ENCODE measurements at places on chromosomes 1 and 21. TPM values are rescaled to one million over a fixed set of nuclear protein-coding genes. Genes with fewer than 3 reads are reported as not detected.

DNA sequence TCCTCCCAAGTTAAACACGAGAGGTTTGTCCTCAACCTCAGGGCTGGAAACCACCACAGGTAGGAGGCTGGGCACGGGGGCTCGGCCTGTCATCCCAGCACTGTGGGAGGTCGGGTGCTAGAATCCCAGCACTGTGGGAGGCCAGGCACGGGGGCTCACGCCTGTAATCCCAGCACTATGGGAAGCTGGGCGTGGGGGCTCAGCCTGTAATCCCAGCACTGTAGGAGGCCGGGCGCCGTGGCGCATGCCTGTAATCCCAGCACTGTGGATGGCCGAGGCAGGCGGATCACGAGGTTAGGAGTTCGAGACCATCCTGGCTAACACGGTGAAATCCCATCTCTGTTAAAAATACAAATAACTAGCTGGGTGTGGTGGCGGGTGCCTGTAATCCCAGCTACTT is 6.7 kb upstream of the CDK11A start:
- no peak for DNase-seq

GRCh38 chr1:241109039-241109438 is 248.0 kb downstream of the RGS7 start:
- DNase-seq, result no peak

- DNase-seq, result no peak
Measured at GRCh38 chr1:198245379-198245778, 88.6 kb downstream of the NEK7 start.

DPH2 gene
- 38.8 TPM for polyA plus RNA-seq

TMEM51 gene
- 20.9 TPM for polyA plus RNA-seq

- DNase-seq, result no peak
Measured at GRCh38 chr1:81220614-81221071, 580.1 kb upstream of the ADGRL2 start.

DNA sequence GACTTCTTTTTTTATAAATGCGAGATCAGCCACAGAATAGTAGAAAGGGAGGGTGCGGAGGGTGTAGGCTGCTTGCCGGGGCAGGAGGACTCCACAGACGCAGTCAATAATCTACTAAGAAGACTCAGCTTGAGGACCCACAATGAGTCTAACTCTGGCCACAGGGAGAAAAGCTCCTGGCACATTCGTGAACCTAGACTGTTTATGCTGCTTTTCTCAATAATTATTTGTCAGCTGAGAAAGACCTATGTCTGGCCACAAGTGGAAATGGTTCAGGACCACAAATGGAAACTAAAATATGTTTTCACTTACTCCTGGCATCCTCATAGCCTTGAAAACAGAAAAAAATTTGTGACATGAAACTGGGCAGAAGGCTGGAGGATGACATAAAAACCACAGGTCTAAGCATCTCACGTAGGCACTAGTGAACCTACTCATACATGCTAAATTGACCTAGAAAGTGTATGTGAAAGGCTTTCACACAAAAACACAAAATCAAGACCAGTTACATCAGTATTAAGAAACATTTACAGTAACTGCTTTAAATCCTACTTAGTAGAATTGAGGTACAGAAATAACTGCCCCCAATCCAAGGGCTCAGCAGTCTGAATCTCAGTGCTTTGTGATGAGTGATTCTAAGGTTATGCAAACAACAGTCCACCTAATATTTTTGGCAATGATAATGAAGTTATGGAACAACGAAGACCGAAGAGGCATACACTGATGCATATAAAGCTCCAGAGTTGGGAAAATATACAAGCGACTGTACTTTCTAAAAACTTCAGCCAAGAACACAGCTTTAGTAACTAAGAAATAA is 159.5 kb downstream of the SLC45A1 start:
- no peak for DNase-seq

AGBL4 gene
- polyA plus RNA-seq, result not detected

- no peak for DNase-seq
Measured at GRCh38 chr1:27627061-27627460, 7.9 kb downstream of the FGR start.

DNA sequence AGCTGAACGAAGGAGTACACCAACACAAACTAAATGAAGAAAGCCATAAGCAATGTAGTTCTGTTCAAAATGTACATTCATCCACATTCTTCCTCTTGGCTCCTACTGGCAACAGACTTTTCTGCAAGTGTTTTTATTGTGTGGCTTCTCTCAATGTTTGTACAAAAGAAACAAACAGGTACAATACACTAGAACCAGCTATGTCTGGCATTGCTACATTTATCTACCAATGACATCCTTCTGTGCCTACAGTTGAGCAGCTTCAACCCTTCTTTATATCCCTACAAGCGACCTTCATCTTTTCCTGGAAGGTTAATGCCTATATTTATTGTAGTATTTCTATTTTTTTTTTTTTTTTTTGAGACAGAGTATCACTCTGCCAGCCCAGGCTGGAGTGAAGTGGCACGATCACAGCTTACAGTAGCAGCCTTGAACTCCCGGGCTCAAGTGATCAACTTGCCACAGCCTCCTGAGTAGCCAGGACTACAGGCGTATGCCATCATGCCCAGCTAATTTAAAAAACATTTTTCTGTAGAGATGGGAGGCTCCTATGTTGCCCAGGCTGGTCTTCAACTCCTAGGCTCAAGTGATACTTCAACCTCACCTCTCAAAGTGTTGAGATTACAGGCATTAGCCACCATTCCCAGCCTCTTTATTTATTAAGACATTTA is 89.3 kb downstream of the ASH1L start:
- DNase-seq, result no peak

DNA sequence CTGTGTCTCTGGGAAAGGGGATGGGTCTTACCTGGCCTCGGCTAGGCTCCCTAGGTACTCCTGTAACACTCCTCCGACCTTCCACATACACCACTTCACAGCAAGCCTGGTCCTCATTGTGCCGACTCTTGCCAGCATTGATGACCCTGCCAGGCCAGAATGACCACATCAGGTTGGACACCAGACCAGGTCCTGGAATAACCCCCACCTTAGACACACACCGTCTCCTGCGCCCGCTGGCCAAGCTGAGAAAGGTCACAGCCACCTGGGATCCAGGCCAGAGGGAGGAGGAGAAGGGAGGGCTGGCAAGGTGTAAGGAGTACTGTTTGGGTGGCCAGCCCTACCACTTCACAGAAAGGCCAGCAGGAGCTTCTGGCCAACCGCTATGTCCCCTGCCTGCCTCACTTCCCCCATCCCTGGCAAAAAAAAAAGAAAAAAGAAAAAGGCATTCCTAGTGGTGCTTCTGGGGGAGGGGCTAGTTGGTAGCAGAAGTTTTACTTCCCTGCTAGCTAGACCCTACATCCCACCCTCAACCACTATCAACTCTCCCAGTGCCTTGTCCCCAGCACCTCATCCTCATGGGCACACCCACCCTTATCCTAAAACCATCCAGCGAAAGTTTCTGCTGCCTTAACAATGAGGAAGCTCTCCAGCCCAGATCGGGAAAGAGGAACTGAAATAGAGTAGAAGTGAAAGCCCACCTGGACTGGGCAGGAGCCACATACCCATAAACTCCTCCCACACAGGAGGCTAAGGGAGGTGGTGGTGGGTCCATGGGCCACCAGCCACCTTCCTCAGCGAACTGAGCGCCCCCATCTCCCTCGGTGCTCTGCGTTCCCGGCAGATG is 1.4 kb downstream of the PPM1J start:
- no peak for DNase-seq

DNA sequence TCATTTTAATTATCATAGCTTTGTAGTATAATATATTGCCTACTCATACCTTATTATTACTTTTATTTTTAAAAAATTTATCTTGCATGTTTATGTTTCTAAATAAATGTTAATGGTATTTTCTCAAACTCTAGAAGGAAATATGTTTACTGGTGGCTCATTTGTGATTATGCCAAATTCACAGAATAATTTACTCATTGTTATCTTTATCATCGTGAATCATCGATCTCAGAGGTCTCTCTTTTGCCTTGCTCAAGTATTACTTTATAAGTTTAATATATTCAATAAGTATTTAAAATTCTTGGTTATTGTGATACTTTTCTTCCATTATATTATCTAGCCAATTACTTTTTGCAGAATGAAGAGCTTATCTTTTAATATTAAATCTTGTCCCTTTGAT is 836.7 kb upstream of the ADAMTS5 start:
- no peak for DNase-seq

DNA sequence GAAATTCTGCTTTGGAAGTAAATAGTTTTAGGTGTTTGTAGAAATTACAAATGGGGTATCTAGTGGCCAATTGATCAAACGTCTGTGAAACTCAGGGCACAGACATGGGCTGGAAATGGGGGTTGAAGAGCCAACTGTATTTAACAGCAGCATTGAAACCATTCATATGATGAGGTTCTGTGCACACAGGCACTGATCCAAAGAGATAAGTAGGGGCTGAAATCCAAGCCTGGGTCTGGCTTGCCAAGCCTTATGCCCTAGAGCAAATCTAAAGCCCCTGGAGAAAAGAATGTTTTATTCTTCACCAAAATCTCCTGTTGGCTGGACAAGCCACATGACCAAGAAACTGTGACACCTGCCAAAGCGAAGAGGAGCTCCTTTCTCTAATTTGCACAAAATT is 67.6 kb upstream of the ST6GALNAC5 start:
- DNase-seq, result no peak

GRCh38 chr1:13813398-13814012 is 113.5 kb downstream of the PRDM2 start:
- DNase-seq, result no peak

GRCh38 chr1:231493421-231494185 is 34.9 kb upstream of the TSNAX start:
- no peak for DNase-seq

KIF26B gene
- 0.01 TPM for polyA plus RNA-seq

CLEC20A gene
- not detected for polyA plus RNA-seq

ITGB2 gene
- polyA plus RNA-seq, result 0.54 TPM

ASTN1 gene
- polyA plus RNA-seq, result not detected

DNA sequence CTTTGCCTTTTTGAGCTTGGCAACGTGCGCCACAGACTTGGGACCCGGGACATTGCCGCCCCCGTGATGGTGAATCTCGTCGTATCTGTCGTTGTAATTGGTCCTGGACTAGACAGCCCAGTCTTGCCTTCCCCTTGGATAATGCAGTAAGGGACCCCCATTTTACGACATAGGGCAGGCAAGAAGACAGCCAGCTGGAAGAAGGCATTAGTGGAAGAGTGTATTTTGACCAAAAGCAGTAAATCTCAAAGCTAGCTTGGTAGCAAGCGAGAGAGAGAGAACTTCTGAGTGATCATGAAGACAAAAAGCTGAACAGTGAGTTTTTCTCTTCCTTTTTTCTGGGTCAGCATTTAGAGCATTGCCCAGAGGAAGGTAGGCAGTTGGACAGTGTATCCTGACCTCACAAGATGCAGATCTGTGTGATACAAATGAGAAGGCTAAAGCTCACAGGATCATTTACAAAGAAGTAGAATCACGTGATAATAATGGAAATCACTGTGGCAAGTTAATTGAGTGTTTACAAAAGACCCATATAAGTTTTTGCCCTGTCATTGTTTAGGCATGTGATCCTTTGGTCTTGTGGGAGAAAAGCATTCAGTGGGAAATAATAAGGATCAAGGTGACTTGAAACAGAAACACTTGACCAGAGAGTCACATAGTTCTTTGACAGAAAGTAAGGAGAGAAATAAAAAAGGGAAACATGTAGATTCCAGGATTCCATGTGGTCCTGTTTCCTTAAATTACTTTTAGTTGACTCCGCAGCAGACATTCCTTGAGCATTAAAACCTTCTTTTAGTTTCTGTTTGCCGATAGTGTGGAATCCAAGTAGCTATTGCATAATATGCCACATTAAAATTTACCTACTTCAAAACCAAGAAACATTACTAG is 66.3 kb downstream of the CNST start:
- no peak for DNase-seq

- no peak for DNase-seq
Measured at GRCh38 chr1:41345434-41346075, 15.7 kb upstream of the FOXO6 start.

GNAT2 gene
- polyA plus RNA-seq, result not detected

- DNase-seq, result no peak
Measured at GRCh38 chr1:223645903-223646302, 19.6 kb downstream of the CAPN8 start.

DNA sequence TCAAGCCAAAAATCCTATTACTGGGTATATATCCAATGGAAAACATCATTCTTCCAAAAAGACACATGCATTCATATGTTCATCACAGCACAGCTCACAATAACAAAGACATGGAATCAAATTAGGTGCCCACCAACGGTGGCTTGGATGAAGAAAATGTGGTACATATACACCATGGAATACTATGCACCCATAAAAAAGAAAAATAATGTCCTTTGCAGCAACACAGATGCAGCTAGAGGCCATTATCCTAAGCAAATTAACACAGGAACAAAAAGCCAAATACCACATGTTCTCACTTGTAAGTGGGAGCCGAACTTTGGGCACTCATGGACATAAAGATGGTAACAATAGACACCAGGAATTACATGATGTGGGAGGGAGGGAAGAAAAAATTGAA is 113.6 kb downstream of the MRPL39 start:
- DNase-seq, result no peak

DNA sequence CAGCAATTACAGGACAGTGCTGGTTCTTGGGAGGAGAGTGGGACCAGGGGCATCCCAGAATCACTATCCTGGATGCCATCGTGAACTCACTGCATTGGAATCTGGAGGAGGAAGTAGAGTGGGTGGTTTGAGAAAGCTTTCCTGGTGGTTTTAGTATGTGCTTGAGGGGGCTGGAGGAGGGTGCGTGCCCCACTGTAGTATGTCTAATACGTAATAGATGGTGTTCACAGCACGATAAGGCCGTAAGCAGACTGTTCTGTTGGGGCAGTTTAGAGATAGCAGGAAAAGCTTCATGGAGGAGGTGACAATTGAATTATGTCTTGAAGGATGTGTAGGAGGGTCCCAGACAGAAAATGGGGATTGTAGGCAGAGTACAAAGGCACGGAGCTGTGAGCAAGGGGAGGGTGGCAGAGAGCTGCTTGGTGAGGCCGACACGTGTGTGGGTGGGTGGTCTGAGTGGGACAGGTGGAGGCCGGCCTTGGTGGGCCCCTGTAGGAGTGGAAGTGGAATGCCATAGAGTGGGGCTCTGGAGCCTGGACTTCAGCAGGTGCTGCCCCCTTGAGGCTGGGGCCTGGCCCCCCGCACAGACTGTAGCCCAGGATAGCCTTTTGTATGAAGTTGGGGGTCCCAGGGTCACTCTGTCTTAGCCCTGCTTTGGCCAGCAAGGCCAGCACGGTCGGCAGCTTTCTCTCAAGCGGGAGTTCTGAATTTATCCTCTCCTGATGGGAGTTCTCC is 37.0 kb downstream of the IL6R start:
- no peak for DNase-seq

OR2M3 gene
- not detected for polyA plus RNA-seq

CYP4Z1 gene
- polyA plus RNA-seq, result not detected

DNA sequence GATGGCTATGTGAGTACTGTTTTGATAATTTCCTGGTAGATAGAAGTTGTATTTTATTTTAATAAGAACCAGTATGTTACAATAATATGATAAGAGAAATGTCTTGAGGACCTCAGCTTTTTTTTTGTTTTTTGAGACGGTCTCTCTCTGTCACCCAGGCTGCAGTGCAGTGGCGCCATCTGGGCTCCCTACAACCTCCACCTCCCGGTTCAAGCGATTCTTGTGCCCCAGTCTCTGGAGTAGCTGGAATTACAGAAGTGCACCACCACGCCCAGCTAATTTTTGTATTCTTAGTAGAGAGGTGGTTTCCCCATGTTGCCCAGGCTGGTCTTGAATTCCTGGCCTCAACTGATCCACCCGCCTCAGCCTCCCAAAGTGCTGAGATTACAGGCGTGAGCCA is 968.1 kb upstream of the ADGRL4 start:
- DNase-seq, result no peak

GRCh38 chr1:205430696-205431305 is 8.9 kb upstream of the LEMD1 start:
- peak; percentile 44 for DNase-seq

- no peak for DNase-seq
Measured at GRCh38 chr21:42343963-42344510, 6.8 kb downstream of the TFF2 start.

Measured in A549 (cell line).